ENCODE measurements at places on chromosomes 13 and 19.
A peak's percentile ranks its signal among the peaks of the same experiment; 100 is the strongest.

DNA sequence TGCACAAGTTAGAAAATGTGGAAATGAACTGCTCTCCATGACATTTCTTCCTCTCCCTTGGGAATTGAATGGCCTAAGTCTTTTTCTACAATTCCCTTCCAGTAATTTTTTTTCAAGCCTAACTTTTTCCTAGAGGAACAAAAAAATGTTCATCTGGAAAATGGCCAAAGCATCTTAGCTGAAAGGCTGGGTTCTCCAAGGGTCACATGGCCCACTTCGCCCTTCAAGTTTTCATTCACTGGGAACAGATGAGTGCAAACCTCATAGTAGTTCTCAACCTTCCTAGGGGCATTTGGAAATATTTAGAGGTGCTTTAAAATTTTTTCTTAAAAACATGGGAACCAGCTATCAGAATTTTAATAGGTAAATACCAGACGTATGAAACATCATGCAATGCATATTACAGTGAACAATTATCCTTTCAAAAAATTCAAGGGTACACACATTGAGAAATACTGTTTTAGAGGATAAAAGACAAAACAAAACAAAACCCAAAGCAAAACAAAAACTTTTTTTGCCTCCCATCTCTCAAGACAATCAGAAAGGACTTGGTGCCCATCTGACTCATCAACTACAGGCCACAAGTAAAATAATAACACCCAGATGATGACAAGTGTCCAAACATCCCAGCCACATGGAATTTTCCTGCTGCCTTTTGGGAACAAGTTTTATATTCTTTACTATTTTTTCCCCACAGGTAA lies 208.8 kb downstream of the SLITRK6 start:
- DNase-seq, result peak; percentile 2

DNA sequence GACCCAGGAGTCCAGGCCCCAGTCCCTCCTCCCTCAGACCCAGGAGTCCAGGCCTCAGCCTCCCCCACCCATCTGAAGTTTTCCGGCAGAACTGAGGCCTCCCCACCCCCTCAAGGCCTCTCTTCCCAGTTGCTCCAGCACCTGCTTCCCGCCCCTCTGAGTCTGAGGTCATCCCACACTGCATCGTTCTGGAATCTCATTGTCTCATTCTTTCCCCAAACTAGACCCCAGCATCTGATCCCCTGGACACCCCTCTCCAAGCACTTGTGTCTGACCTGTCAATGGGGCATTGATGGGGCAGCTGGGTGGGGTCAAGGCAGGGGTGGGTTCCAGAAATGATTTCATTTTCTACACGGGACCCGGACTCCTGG lies 793 bp upstream of the SBK2 start:
- no peak for DNase-seq

DNA sequence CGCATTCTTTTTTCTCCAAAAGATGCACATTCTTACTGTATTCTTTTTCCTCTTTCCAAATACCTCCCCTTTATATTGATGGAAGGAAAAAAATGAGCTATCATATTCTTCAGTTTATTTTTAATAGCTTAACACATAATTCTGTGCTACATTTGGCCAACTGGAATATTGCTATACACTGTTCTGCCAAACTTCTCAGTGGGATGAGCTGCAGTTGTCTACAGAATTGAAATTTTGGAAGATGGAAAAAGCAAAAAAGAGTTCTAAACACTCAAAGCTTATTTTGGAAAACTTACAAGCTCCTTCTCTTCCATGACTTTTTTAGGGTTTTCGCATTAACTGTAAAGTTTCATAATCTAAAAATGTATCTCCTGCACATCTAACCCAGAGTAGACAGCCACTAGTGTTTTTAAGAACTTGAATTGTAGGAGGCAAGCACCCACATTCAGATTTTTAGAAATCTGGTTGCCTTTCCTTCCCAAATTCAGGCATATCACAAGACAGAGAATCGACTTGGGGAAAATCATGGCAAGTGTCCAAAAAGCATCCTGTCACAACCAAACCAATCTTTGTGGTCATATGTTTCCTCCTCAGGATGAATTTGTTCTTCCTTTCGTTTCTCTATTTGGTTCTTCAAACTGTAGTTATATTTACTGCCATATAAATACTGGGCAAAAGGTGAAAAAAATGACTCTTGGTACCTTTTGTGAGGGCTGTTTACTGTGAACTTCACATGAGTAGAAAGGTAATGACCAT lies 111.4 kb upstream of the FRY start:
- DNase-seq, result no peak

DNA sequence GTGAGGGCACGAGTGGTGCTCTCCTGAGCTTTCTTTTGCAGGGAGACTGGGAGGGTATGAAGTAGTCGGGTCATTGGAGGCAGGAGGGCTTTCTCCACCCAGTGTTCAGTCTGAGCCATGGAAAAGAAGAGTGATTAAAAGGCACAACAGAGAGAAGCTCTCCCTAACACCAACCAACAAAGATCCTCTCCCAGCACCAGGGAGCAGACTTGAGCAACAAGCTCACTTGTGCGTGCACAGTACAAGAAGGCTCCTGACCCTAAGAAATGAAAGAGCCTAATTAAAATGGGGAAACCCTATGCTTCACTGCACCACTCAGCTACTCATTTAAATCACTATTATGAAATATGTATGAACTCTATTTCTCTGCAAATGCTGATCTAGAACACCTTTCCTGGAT lies 276.3 kb upstream of the SOX21 start:
- no peak for DNase-seq

- no peak for DNase-seq
Observed at GRCh38 chr19:39333507-39333906, 2.3 kb downstream of the GMFG start.

DNA sequence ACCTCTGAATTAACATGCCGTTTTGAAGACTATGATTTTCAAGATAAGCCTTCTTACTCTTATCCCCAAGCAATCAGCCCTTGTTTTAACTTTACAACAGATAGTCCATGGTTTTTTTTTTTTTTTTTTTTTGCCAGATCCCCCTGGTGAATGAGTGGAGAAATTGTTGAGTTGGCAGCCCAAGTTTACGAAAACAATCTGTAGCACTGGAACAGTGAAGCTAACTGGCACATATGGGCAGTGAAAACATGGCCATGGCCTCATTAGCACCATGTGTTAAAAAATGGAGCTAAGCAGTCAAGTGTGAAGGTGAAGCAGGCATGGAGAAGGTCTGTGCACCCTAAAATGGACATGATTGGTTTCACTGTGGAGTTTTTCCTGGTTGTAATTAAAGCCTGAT lies 812.1 kb upstream of the MIR17HG start:
- no peak for DNase-seq

GRCh38 chr13:46679369-46680120 lies 117.4 kb downstream of the ESD start:
- DNase-seq, result peak; percentile 69

DNA sequence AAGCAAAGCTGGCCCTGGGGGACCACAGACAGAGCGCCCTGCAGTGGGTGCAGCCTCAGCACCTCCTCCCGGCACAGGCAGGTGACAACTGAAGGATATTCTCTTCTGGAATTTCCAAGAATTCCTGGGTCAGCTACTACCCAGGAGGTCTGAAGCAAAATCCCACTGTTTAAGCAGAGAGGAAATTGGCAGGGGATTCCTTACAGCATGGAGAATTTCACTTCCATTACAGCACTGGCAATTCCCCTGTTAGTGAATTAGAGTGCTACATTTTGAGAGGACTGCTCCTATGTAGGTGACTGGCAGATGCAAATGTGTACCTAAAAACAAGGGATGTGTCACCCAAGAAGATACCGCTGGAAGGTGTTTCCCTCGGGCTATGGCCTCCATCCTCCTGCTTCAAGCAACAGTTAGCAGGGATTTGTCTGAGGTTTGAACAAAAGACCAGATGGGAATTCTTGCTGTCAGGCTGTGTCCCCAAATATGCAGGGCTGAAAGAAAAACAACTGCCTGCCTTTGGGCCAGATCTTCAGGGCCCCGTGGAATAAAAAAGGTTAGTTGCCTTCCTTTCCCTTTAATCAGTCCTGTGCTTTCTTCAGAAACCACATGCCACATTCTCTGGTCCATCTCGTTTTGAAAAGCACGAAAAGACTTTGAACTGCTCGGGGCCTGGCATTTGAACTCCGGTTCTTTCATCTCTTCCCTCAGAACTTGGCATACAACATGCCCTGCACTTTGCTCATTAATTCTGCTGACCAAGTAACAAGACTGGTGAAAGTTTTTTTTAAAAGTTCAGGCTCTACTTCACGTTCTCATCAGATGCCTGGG lies 296.4 kb downstream of the DNAJC15 start:
- no peak for DNase-seq

DNA sequence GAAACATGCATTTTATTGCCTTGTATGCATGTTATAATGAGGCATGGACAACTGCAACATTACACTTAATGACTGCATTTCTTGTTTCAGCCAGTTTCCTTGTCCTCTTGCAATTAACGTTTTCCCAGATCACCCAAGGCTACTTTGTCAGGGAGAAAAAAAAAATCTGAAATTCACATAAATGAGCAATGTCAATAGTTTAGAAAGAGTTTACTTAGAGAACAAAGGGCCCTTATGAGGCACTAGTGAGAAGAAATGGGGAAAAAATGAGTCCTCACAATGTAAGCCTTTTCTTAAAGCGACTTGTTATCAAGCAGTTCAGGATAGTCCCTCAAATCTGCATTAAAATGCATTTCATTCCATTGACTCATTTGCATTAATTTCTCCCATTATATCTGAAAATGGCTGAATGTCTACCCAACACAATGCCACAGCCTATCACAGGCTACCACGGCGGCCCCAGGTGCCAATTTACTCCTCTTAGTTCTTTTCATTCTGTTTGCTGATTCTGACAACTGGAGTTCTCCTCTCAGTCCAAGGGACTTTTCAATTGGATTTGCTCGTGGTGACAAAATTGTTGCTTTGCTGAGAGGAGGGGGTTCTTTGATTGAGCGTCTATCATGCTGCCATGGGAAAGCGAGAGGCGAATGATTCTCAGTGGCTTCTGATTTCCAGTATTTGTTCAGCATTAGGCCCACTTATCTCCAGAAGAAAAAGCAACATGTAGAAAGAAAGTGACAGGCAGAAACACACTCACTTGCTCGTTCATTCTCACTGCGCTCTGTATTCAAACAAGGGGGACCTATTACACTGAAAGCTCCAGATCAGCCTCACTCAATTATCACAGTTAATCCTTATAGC lies 107.1 kb downstream of the DACH1 start:
- no peak for DNase-seq

Data from fibroblast of the aortic adventitia (primary cell).